ENCODE measurements at places on chromosomes 16 and 17.
A peak's percentile ranks its signal among the peaks of the same experiment; 100 is the strongest.

GRCh38 chr17:82170412-82170961 lies 42.2 kb downstream of the CCDC57 start:
- DNase-seq, result no peak

DNA sequence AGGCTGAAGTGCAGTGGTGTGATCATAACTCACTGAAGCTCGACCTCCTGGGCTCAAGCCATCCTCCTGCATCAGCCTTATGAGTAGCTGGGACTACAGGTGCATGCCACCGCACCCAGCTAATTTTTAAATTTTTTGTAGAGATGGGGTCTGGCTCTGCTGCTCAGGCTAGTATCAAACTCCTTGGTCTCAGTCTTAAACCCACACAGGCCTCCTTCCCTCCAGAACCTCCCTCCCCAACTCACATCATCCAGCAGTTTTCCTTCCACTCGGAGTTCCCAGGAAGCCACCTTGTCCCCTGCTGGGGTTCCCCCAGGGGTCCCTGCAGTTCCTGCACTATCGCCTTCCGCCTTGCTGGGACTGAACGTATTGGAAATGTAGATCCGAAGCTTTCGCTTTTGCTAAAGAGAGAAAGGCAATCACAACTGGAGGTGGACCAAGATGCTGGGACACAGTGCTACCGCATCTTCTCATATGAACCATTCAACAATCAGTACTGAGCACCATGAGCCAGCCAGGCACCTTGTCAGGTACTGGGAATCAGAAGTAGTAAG lies 7.2 kb downstream of the SMARCD2 start:
- no peak for DNase-seq

GRCh38 chr17:34776456-34777443 lies 184.5 kb downstream of the CCT6B start:
- no peak for DNase-seq

DNA sequence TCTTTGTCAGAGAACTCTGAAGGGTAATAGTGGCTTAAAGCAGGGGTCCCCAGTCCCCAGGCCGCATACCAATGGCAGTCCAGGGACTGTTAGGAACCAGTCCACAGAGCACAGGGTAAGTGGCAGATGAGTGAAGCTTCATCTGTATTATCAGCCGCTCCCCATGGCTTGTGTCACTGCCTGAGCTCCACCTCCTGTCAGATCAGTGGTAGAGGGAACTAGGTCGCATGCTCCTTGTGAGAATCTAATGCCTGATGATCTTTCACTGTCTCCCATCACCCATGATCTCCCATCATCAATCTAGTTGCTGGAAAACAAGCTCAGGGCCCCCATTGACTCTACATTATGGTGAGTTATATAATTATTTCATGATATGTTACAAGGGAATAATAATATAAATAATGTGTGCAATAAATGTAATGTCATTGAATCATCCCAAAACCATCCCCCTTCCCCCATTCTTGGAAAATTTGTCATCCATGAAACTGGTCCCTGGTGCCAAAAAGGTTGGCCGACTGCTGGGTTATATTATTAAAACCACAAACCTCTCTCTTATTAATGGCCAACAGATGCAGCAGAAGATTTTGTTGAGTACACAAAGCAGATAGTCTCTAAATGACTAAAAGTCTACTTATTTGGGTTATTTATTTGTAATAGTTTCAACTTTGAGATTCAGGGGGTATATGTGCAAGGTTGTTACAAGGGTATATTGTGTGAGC lies 782.7 kb downstream of the CDH11 start:
- peak; percentile 18 for DNase-seq

- DNase-seq, result peak; percentile 55
These were observed 27.5 kb downstream of the PIMREG start for GRCh38 chr17:6471531-6472465.

DNA sequence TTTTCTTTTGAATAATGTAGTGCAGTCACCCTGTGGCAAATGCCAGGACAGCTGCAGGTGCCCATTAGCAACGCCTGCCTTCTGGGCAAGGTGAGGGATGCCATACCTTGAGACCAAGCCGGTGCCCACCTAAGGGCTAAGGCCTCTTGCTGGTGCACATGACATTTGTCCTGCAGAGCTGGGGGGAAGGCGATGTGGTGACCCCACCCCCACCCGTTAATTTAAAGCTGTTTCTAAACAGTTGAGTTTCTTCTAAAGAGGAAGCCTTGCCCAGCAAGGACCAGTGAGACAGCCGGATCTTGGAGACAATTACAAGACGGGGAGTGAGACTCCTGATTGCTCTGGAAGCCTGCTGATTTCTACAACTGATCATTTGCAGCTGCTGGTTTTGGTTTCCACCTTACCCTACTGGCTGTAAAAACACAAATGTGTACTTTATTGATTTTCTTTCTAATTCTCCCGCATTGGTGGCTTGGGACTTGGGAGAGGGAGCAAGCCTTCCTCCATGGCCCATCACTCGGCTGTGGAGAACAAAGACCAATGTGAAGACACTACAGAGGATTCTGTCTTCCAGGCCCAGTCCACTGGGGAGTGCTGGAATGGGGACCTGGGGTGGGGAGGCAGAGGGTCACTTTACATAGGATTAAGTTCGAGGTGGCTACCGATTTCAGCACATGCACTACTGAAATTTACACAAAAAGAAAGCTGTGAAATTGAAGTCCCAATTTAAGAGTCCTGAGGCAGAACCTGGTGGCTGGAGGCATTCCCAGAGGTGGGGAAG lies 2.7 kb downstream of the CDK5R1 start:
- no peak for DNase-seq

DNA sequence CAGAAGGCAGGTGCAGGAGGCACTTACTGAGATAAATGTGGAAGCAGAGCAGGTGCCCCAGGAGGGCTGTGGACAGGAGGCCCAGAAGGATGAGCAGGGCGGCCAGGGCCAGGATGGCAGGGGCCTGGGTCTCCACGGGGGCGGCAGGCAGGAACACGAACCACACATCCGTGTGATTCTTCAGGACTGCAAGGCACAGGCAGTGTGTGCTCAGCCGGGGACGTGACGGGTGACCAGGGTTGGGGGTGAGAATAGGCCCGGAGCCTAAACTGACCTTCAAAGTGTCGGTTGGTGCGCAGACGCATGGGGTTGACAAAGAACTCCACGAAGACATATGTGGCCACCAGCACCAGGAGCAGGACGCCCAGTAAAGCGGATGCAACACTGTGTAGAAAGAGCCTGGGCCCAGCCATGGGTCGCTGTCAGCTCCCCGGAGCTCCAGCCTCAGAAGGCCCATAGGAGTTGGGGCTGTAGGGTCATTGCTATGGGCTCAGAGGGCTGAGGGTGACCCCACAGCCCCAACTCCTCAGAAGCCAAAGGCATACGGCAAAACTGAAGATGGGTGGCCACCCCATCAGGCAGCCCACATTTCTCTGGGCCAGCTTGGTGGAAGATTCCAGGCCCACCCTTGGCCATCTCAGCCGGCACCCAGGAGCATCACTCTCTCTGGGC lies 5.4 kb upstream of the TPPP3 start:
- no peak for DNase-seq

- no peak for DNase-seq
These were observed 289.0 kb upstream of the XYLT1 start for GRCh38 chr16:17759451-17760390.
